HAP-1 (cell line): ENCODE measurements at places on chromosomes 3 and 15.

DNA sequence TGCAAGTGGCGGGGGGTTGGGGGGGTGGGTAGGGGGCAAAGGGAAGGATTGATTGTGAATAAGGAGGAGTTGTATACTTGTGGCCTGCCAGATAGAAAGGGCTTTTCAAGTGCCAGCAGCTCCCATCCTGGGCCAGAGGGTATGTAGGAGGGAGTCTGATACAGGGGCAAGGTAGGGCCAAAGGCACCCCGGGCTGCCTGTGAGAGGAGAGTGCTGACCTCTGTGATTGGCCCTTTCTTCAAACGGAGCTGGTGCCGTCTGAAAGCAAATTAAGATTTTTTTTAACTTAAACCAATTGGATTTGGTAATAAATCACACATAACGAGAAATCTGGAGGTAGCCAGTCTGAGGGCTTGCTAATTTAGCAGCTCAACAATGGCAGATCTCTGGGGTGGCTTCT, 229.9 kb downstream of the THSD4 start:
- DNase-seq, result no peak

DNA sequence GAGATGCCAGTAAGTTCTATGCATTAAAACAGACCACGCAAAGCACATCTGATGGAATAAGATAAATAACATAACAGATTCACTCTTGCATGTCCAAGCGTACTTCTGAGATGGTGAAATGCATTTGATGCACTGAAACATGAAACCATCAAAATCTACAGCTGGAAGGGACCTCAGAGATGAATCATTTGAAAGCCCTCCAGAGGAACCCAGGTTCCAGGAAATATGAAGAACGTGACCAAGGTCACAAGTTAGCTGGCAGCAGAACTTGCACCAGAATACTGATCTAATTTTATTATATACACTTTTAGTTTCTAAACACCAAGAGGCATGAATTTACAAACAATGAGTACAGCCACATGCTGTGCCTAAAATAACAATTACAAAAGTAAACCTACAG, 957.1 kb downstream of the FHIT start:
- DNase-seq, result no peak

- DNase-seq, result no peak
These were observed 75.2 kb upstream of the GSK3B start for GRCh38 chr3:120169407-120169806.

GRCh38 chr15:69540622-69541021, 88.0 kb downstream of the RPLP1 start:
- no peak for DNase-seq

DNA sequence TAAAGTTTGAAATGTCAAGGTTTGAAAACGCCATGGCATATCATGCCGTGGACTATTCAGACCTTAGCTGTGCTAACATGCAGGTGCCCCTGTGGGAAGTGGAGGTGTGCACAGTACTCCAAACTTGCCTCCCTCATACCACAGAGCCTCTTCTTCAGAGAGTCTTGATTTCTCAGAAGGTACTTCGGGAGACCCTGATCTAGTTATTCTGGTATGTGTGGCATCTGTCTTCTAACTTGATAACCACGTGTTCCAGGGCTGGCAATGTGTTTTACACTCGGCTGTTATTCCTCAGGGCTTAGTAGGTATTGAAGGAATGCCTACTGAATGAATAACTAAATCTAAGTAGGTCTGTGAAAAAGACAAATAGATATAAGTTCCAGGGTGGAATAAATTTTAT, 309.9 kb downstream of the CLSTN2 start:
- DNase-seq, result no peak

DNA sequence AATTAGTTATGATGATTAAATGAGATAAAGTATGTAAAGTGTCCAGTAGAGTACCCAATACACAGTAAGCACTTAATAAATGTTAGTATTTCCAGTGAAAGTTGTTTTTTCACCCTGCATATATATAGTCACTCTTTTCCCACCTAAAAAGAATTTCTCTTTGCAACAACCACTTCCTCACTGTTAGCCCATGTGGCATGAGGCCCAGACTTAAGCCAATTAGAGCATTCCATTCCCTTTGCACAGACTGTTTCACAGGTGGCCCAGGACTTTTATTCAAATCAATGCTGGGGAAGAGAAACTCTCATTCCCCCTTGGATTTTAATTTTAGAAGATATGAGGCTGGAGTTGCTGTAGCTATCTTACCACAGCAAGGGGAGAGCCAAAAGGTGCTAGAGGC, 3.7 kb downstream of the IFT80 start:
- no peak for DNase-seq

- DNase-seq, result no peak
These were observed 84.8 kb upstream of the IQSEC1 start for GRCh38 chr3:13157986-13158385.
